ENCODE measurements at places on chromosomes 4 and X. TPM values are rescaled to one million over a fixed set of nuclear protein-coding genes. Genes with fewer than 3 reads are reported as not detected.

ETDB gene
- not detected for total RNA-seq

DCAF8L2 gene
- not detected for total RNA-seq

CABS1 gene
- not detected for total RNA-seq

ITGB1BP2 gene
- total RNA-seq, result 0.41 TPM

PRDM5 gene
- 14.7 TPM for total RNA-seq

ZCCHC12 gene
- 61.6 TPM for total RNA-seq

XG gene
- not detected for total RNA-seq

SSX2 gene
- not detected for total RNA-seq

HSFX2 gene
- total RNA-seq, result 1.2 TPM

SMIM10L2A gene
- 9.0 TPM for total RNA-seq

MGAT4D gene
- total RNA-seq, result not detected

SFRP2 gene
- total RNA-seq, result 0.82 TPM

SHROOM4 gene
- 1.6 TPM for total RNA-seq

TNIP3 gene
- under 0.01 TPM for total RNA-seq

DKK2 gene
- 2.9 TPM for total RNA-seq

COL25A1 gene
- 14.7 TPM for total RNA-seq

RBM41 gene
- total RNA-seq, result 20.4 TPM

CPZ gene
- total RNA-seq, result 2.9 TPM

FAM9C gene
- total RNA-seq, result 0.41 TPM
